ENCODE measurements at places on chromosomes 2 and 18. TPM values are rescaled to one million over a fixed set of nuclear protein-coding genes. Genes with fewer than 3 reads are reported as not detected.

DNA sequence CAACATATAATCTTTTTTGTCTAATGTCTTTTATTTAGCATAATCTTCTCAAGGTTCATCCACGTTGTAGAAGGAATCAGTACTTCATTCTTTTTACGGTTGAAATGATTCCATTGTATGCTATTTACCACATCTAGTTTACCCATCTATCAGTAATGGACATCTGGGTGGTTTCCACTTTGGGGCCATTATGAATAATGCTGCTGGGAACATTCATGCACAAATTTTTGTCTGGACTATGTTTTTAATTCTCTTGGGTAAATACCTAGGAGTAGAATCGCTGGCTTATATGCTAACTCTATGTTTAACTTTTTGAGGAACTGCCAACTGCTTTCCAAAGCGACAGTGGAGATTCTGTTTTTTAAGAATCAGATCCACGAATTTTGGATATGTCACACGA is 7.4 kb upstream of the GCG start:
- DNase-seq = no peak

Gene GPR17
- total RNA-seq = not detected

- DNase-seq = no peak
These were observed 107.0 kb downstream of the STRN start for GRCh38 chr2:36859366-36859792.

- DNase-seq = no peak
These were observed 99.6 kb downstream of the MAP3K20 start for GRCh38 chr2:173175222-173175621.

DNA sequence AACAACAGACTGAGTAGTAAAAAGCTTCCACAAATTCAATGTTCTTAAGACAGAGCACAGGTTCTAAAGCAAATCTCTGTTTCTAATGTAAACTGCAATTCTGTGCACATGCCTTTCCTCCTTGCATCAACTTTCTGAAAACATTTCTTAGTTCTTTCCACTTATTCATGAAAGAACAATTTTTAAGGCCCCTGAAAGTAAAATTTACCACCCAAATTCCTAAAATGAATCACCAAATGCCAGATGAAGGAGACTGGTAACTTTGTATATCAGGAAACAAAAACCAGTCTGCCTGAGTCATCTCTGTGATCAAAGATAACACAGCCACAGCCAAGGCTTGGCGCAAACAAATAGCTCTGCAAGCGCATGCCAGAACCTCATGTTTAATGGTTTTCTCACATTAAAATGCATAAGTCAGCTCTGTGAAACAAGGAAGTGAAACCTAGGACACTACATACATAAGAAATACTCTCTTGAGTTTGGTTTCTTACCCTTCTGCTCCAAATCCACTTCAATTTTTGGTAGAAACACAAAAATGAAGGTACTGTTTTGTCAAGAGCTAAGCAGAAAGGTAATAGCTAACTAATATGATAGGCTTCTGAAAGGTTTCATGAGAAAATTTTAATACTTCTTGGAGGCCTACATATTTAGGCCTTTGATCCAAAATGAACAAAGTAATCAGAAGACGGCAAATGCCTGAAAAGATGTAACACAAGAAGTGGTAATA is 169.4 kb downstream of the THADA start:
- peak; percentile 61 for DNase-seq

DNA sequence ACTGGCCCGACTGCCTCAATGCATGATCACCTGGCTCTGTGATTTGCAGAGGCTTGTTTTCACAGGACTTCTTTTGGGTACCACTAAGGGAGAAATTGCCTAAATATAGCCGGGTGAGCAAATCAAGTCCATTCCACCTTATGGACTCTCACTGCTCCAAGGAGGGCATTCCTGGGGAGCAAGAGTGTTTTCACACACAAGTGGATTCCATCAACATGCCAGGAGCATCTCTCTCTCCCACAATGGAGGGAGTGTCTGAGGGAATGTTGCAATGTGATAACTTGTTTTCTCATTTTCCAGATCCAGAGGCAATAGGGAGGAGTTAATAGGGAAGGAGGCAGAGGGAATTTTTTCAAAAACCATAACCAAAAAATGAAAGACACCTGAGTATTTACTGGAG is 250.7 kb downstream of the SATB2 start:
- no peak for DNase-seq

Gene HOXD9
- total RNA-seq = not detected

Gene FSIP2
- total RNA-seq = 0.09 TPM

- DNase-seq = no peak
These were observed 246.0 kb downstream of the LRRTM1 start for GRCh38 chr2:80058562-80058961.

DNA sequence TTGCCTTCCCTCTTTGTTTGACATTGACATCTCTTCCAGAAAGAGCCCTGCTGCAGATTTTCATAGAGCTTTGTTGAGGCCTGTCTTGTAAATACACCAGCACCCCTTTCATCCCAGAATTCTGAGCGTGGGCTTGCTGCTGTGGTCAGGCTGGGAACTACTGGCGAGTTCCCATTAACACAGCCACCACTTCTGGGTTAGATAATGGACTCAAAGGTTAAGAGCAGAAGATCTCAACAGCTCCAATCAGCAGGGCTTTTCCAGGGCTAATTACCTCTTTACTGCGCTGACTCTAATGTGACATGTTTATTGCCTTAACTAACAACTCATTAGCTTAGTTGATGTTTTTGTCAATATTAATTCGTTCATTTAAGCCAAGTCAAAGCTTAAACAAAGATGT is 235.9 kb upstream of the BOD1L2 start:
- DNase-seq = no peak

DNA sequence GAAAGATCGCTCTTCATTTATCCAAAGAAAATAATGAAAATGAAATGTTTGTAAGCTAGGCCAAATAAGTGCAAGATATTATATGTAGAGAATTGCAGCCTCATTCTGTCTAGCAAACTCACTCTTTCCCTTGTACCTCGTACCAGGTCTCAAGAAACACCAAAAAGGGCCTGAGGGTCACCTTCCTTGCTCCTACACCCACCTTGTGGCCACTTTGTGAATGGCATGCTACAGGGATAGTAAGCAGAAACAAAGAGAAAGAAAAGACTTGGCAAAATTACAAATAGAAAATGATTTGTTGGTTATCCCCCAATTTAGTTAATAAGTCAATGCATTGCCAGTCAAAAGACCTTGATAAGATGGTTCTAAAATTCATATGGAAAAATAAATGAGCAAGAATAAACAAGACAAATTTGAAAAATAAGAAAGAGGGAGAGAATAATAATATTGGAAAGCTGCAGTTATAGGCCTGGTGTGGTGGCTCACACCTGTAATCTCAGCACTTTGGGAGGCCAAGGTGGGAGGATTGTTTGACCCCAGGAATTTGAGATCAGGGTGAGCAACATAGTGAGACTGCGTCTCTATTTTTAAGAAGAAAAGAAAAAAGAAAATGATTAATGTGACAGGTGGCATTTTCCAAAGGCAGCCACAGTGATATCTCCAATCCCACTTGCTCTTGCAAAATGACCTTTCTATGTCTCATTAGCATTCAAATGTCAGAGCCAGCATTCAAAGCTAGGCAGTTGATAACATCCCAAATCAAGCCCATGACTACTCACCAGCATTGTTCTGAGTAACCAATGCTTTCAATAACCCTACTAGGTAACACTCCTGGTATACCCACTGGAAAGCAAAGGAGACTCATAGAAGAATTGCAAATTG is 38.8 kb upstream of the BMP10 start:
- peak; percentile 79 for DNase-seq

DNA sequence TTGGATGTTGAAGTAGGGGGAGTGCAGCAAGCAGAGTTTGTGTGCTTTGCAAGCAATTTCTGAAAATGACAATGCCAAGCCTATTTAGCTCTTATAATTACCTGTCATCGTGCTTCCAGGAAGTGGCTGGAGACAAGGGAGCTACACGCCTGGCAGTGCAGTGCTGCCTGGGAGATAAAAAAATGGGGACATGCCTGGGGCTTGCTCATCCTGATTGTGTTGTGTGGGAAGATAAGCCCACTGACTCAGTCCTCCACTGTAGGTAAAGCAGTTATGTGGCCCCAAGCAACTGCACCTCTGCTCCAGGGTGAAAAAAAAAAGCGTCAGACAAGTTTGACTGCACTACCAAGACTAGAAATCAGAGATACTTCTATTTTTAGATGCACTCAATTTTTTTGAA is 396.9 kb upstream of the NXPH2 start:
- no peak for DNase-seq

GRCh38 chr2:71893646-71894045 is 254.0 kb downstream of the CYP26B1 start:
- no peak for DNase-seq

Gene KANSL1L
- total RNA-seq = 9.6 TPM

Gene TMEM214
- total RNA-seq = 68.0 TPM

DNA sequence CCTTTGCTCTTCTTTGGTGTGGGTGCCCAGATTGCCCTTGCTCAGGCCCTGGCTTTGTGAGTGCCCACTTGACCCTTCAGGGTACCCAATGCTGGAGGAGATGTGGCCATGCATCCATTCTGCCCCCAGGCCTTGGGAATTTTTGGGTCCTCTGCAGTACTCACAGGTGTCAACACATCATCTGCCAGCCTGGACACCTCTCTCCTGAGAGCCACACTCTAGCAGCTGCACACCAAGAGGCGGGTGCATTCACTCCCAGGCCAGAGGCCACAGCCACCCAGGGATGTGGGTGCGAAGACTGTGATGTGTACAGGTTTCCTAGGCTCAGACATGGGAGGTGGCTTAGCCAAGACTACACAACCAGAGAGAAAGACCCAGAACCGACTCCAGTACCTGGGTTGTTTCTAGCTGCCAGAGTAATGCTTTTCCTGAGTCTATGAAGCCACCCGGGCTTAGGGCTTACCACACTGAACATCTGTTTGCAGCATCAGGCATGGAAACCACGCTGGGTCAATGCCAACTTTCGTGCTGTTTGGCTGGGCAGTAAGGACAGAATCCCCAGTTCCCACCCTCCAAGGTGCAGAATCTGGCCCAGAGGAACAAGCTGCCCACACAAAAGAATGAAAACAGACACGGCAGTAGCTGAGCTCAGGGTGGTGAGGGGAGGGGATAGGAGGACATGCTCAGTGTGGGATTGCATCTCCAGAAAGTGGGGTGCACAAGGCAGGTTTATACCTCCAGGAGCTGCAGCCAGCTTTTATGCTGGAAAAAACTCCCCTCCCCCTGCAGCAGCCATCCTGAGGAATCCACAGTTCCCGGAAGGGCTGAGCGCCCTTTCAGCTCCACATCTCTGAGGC is 40.1 kb downstream of the KCNF1 start:
- no peak for DNase-seq

GRCh38 chr2:67752199-67752598 is 310.6 kb downstream of the C1D start:
- DNase-seq = no peak

Gene TLX2
- 0.25 TPM for total RNA-seq

Gene HOXD12
- not detected for total RNA-seq

DNA sequence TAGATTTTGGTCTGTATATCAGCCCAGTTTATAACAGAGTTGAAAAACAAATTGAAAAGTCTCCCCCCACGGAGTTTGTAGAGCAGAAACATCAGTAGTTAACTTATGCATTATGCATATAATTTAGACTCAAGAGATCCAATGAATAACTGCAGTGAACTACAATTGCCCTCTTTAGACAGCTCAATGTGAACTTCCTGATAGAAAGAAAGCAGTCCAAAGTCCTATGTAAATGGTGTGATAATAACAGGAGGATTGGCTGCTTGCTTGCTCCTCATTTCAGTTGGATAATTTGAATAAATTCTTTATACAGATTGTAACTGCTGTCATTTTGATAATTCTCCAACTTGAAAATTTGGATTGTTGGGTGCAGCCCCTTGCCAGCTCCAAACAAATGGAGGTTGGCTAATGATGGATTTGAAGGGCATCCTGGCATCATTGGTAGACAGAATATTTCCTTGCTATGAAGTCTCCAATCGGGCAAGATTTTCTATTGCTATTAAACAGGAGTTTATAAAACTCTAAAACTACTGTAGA is 297.1 kb downstream of the ASXL3 start:
- DNase-seq = no peak

DNA sequence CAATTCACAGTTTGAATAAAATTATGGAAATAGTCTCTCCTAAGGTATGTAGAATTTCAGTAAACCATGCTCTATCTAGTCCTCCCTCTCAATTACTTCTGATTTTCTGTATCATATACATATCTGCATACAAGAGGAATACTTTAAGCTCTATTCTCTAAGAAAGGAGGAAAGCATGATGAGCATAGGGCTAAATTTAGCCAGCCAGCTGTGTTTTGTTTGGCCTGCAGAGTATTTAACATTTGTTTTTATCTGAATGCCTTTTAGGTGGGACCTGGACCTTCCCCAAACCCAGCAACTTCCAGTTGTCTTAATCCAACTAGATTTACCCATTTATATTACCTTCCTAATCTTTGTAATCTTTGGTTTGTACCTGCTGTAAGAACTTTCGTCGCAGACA is 42.2 kb upstream of the FAM117B start:
- no peak for DNase-seq

- no peak for DNase-seq
These were observed 361.0 kb upstream of the NT5C1B start for GRCh38 chr2:18950361-18950851.

Gene FAM237A
- total RNA-seq = not detected

DNA sequence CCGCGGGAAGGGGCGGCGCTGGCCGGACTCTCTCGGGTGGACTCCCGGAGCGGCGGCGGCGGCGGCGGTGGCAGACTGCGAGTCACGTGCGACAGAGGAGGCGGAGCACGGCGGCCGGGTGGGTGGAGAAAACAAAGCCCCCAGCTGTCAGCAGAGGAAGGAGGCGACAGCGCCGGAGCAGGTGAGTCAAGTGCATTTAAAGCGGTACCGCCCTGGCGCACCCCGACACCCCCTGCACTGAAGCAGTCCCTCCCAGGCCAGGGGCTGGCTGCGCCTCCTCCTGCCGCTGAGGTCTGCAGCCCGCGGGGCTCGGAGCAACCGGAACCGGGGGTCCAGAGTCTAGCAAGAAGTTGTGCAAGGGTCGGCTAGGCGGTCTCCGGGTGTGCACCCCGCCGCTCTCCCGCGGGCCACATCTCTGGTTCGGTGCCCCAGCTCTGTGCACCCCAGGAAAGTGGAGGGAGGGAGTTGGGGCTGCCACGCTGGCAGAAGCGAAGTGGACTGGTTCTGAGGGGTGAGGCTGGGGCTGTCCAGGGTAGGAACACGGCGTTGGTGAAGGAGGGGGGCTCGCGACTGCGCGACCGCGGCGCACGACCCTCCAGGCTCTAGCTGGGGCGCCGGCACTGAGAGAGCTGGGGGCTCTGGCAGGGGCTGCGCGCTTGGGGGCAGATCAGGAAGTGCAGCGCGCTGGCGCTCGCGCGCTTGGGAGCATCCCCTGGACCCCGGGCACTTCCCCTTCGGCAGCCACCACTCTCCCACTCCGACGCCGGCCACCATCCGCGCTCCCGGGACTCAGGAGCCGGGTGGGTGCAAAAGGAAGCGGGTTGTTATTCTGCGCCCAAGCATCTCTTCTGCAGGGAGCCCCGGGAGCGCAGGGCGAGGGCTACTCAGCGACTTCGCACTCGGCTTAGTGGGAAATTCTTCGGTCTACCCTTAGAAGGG is 64.0 kb upstream of the MAPRE2 start:
- DNase-seq = peak; percentile 68

Gene LHCGR
- not detected for total RNA-seq

Gene MAPK4
- not detected for total RNA-seq

- DNase-seq = no peak
These were observed 55.1 kb downstream of the RALBP1 start for GRCh38 chr18:9530226-9531009.

Gene SEPTIN10
- total RNA-seq = 3.5 TPM

All from activated naive CD4-positive, alpha-beta T cell treated with anti-CD3 and anti-CD28 coated beads, Interleukin-2, amount 50 U/mL, for 72 hours (primary cell).